ENCODE measurements at places on chromosomes 3 and 15. TPM values are rescaled to one million over a fixed set of nuclear protein-coding genes. Genes with fewer than 3 reads are reported as not detected.

The PLA2G4F gene
- total RNA-seq, result 3.5 TPM

The TRPM1 gene
- total RNA-seq, result not detected

The NTRK3 gene
- total RNA-seq, result 5.1 TPM

DNA sequence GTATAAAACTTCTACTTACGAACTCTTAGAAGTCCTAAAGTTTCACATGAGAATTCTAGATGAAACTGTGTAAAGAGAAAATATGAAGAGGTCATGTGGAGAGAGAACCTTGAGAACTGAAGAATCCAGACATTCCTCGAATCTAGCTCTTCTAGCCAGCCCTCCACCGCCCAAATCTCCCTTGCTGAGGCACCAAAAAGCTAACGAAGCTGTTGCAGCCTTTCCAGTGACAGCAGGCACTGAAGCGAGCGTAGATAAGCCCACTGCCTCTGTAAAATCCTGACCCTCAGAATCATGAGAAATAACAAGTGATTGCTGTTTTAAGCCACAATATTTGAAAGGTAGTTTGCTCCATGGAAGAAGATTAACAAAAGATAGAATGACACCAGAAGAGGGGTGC is 134.0 kb downstream of the GOLGA6L6 start:
- DNase-seq, result peak; percentile 58

DNA sequence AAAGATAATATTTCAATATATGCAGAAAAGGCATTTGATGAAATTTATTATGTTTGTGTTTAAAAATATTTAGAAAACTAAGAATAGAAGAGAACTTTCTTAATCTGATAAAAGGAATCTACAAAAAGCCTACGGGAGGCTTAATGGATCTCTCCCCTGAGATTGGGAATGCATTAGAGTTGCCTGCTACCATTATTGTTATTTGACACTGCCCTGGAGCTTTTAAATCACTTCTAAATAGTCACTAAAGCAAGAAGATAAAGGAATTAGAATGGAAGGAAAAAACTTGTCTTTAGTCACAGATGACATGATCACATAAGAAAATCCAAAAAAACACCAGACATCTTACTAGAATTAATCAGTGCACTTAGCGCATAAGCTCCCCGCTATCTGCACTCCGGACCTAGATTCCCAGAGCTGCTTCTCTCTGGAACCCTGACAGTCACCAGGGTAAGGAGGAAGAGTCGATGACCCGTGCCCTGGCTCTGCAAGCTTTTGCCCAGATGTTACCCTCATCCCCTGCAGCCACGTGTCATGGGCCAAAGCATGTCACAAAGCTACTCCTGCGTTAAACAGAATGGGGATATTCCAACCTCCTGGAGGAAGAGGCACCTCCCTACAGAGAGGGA is 97.1 kb downstream of the MINAR1 start:
- DNase-seq, result no peak

DNA sequence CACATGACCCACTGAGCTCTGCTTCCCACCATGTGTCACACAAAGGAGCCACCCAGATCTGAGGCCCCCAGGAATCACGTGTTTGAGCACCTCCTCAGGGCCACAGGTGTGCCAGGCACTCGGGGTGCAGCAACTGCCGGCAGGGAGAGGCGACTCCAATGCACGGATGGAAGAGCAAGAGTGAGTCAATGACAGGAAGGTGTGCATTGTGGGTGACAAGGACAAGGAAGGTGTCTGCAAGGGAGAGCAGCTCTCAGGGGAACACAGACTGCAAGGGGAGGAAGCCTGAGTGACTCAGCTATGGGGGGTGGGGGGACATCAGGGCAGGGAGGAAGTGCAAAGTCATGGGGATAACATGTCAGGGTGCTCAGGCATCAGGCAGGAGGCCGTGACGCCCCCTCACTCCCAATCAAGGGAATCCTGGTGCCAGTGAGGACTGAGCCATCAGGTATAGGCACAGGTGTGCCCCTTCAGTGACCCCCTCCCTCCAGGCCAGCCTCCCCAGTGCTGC is 67.4 kb downstream of the NUP210 start:
- no peak for DNase-seq

GRCh38 chr3:141796889-141797781 is 33.9 kb downstream of the GRK7 start:
- DNase-seq, result peak; percentile 86

GRCh38 chr3:143002083-143002712 is 828 bp downstream of the U2SURP start:
- no peak for DNase-seq

The TRIM42 gene
- total RNA-seq, result not detected

DNA sequence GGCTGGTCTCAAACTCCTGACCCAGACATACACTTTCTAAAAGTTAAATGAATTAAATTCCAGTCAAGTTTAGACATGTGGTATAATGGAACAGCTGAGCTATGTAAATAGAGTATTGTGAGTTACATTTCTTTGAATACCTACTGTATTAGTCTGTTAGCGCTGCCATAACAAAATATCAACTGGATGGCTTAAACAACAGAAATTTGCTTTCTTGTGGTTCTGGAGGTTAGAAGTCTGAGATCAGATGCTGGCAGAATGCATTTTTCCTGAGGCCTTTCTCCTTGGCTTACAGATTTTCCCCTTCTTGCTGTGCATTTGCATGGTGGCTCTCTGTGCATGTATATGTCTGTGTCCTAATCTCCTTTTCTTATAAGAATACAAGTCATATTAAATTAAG is 101.5 kb upstream of the TGFBR2 start:
- no peak for DNase-seq

DNA sequence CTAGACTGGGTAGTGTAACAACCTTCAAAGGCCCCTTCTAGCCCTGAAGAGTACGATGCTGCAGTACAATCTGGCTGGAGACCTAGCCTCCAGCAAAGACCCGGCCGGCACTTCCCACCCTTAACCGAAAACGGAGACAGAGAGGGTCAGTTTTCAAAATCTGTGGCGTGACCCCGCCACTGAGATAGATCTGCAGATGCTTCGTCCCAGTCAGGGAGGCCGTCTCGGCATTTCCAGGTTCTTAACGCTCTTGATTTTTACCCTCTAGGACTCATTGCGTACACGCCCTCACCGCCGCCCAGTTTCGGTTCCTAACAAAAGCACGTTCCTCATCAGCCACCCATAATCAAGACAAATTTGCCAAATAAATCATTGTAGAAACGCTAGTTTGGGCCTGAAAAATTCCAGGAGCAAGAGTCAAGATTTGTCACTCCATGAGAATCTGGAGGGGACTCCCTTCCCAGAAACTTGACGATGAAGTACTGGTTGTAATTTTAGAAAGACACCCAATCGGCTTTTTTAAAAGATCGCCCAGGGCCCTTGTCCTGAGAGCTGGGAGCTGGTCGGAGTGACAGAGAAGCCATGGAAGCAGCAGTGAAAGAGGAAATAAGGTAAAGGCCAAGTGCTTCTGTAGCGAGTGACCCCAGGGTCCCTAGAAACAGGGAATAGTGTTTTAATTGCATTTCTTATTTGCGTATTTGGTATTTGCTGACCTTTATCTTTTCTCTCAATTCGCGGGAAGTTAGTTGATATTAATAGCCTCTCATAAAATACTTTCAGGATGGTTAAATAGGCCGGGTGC is 868 bp upstream of the TMEM87A start:
- peak; percentile 89 for DNase-seq

The CAMK2N2 gene
- total RNA-seq, result not detected

The SCAANT1 gene
- not detected for total RNA-seq

The STRIT1 gene
- 0.84 TPM for total RNA-seq

The HACL1 gene
- 12.5 TPM for total RNA-seq

The WDR53 gene
- total RNA-seq, result 9.8 TPM

DNA sequence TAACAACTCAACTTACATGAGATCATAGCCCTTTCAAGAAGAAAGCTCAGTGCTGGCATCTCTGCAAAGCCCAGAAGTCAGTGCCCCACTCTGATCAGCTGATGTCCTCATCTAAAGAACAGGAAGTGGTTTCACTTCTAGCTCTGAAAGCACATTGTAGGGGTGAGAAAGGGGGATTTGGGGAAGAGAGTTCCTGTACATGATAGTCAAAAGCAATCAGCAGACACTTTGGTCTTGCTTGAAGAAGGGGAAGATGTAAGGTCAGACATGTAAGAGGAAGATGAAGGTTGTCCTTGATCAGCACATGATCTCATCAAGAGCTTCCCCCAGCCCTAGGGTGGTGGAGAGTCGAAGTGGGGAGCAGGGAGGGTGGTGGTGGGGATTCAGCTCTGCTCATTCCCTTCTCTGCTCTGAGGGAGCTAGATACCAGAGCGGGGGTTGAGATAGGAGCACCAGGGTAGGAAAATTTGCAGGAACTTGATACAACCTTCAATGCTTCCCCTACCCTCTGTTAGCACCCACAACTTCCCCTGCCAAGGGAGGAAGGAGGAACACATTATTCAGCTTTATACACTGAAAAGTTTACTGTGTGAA is 76.4 kb upstream of the ETV5 start:
- no peak for DNase-seq

GRCh38 chr3:178847190-178847589 is 224.4 kb downstream of the ZMAT3 start:
- no peak for DNase-seq

DNA sequence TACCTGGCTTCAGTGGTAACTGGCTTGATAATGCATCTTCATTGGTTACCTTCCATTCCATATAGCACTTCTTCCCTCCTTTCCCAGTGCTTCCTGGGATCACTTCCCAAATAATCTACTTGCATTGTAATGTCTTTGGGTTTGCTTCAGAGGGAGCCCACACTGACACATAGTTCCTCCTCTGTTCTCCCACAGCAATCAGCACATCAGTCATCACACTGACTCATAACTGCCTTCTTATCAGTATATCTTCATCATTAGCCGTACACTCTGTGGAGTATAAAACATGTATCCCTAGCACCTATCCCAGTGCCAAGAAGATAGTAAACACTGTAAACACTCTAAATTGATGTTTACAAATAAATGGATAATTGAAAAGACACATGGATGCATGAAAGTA is 91.4 kb upstream of the SCN10A start:
- no peak for DNase-seq

GRCh38 chr3:23867400-23867799 is 49.4 kb downstream of the NKIRAS1 start:
- DNase-seq, result no peak

GRCh38 chr3:109642025-109642424 is 304.7 kb upstream of the DPPA4 start:
- no peak for DNase-seq

GRCh38 chr3:124812291-124813265 is 74.6 kb downstream of the ITGB5 start:
- DNase-seq, result no peak

DNA sequence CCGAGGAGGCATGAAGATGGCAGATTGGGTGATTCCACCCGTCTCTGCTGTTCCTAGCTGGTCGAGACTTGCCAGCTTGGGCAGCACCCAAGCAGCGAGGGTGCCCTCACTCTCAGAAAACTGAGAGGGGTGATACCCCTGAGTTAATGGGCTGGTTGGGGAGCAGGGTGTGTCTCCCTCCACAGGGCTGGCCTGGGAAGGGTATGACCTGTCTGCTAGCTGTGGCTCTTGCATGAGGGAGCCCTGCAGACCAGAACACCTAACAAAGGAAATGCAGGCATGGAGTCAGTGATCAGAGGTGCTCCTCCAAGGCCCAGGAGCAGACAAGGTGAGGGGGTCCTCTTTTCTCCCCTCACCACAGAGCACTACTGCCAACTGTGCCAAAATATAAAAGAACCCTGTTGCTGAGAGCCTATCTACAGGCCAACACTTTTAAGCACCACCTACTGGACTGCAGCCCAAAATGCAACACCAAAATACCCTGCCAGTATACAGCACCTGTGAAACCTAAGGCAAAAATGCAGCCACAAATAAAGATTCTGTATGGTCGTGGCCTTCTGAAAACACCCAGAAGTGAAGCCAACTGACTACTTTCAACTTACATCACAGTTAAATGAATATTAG is 35.8 kb upstream of the PPM1L start:
- no peak for DNase-seq

DNA sequence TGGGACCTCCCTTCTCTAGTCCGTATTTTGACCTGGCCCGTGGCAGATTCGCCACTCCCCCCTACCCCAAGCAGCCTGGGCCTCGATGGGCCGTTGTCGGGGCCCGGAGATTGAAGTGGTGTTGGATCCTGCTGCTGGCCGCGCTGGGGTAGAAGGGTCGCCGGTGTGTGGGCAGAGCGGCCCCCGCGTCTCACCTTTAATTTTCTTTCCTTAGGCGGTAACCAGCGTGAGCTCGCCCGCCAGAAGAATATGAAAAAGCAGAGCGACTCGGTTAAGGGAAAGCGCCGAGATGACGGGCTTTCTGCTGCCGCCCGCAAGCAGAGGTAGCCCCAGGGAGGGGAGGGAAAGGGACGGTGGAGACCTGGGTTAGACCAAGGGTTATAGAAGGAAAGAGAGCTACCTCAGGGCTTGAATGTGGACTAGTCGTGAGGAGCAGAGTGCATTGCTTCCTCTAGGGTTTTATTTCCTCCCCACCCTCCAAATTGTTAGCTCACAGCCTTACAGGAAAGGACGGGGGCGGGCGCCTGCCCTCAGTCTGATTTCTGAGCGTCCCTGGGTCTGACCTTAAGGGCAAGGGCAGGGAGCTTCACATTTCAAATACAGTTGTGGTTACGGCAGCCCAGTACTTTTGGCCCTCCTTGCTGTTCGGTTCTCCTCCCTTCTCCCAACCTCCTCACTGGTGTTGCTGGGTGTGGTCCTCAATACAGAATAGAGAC is 799 bp downstream of the SERF2 start:
- DNase-seq, result no peak

The PARP15 gene
- total RNA-seq, result 0.51 TPM

The LRRIQ4 gene
- total RNA-seq, result not detected

DNA sequence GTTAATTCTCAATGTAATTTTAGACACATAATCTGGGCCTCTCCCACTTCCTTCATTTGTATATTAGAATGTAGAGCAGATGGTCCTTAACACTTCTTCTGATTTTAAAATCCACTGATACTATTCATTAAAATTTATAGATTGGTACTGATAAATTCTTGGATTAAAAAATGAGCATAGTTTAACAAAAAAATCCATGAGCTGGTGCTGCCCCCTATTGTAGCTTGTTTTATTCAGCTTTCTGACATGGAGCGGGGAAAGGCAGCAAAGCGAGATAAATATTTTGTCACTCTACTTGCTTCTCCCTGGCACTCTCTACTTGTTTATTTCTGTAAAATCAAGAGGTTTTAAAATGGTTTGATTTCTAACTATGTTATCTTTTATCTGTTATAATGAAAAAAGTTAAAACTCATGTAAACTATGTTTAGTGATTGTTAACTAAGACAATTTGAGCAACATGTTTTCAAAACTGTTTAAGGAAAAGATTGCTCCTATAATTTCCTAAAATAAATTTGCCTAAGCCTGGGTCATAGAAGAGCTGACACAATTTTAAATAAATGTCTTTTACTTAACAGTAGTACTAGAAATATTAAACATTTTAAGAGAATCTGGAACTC is 26.5 kb upstream of the PLOD2 start:
- DNase-seq, result no peak

The HIGD2B gene
- not detected for total RNA-seq

GRCh38 chr3:127689266-127689860 is 16.6 kb downstream of the ABTB1 start:
- no peak for DNase-seq

DNA sequence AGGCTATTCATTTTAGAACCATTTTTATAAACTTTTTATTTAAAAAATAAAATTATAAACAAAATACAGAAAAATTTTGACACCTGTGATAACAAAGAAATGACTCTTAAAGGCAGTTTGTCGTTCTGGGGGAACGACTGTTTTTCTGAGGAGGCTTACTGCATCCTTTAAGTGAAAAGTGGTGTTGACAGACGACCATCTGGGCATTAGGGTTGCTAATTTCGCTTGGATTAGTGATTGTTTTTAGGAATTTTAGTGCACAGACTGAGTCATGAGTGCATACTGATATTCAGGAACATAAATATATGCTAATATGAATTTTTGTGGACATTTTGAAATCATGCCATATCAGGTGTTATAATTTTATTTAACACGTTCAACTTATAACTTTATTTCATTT is 28.5 kb downstream of the OSTN start:
- DNase-seq, result no peak
